CD4-positive, alpha-beta T cell treated with Interleukin-17A for 1 hour (primary cell): ENCODE measurements at places on chromosomes 4 and X.

GRCh38 chr4:23717528-23718248 lies 172.2 kb downstream of the PPARGC1A start:
- no peak for DNase-seq

GRCh38 chrX:31123335-31123734 lies 51.5 kb upstream of the FTHL17 start:
- DNase-seq: no peak

- no peak for DNase-seq
Observed at GRCh38 chrX:118884552-118885138, 61.0 kb downstream of the ZCCHC12 start.

DNA sequence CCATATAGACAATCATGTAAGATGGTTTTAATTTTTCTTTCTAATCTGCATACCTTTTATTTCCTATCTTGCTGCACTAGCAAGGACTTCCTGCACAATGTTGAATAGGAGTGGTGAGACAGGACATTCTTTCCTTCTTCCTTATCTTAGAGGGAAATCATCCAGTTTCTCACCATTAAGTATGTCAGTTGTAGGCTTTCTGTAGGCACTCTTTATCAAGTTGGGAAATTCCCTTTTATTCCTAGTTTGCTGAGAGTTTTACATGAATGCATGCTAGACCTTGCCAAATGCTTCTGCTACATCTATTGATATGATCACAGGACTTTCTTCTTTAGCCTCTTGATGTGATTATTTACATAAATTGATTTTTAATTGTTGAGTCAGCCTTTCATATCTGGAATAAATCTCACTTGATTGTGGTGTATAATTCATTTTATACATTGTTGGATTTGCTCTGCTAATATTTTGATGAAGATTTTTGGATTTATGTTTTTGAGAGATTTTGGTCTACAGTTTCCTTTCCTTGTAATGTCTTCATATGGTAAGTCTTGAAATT lies 23.8 kb downstream of the RNF175 start:
- no peak for DNase-seq

DNA sequence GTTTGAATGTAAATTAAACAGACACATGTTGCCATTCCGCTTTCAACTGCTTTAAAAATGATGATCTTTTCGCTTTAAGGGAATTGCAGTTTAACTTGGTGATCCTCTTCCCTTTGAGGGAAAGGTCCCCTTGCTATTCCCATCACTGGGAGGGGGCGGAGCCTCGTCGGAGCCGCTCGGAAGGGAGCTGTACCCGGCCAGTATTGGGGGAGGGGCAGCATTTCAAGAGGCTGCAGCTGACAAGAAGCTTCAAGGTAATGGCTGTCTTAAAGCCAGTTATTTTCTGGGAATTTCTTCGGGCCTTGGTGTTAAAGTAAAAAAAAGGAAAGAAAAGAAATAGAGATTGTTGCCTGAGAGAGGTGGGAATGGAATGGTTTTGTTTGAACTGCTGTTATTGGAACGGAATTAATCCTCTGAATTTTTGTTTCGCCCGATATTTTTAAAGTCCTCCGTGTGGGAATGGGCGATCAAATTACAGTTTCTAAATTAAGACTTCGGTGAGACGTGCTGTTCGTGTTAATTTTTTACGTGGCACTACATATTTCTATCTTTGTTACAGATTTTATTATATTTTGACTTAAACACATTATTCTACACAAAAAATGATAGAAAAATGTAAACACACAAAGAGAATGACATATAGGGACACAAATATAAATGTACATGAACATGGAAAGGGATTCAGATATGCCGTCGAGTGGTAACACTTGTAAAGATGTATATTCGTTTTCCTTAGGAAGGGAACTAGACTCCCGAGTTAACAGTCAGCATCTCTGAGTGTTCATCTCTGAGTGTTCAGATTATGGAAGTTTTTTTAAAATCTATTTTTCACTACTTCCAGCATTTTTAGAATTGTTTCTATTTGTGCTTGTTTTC lies 9.2 kb downstream of the PWWP3B start:
- no peak for DNase-seq

DNA sequence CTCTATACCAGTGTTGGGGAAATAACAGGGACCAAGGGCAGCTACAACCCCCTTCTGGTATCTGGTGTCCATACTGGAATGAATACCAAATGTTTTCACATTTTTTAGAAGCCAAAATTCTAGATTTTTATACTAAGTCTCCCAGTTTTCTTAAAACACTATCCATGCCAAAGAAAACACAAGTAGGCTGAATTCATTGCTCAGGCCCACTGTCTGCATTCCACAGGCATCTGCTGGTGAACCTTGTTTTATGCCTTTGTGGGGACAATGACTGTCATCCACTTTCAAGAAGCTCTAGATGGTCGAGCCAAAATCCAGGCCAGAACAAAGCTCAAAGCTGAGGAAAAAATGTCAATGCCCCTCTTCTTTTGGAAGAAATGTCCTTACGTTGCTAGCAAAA lies 213.4 kb upstream of the RASGEF1B start:
- no peak for DNase-seq

GRCh38 chr4:183403486-183403885 lies 41.0 kb upstream of the CDKN2AIP start:
- no peak for DNase-seq

DNA sequence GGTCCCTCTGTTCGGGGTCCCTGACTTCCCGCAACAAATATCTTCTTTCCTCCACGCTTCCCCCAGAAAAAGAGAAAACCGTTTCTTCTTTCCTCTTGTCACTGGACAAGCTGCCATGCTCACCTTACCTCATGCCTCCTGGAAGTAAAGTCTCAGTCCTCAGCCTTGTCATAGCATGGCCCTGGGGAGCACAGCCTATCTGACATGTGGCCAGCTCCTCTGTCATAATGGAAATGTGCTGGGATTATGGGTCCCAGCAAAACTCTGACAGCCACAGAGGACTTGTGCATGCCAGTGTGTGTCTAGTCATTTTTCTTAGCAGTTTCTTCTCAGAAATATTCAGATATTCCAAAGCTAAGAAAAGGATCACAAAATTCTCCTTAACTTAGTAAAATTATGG lies 122.4 kb downstream of the AASDH start:
- no peak for DNase-seq

DNA sequence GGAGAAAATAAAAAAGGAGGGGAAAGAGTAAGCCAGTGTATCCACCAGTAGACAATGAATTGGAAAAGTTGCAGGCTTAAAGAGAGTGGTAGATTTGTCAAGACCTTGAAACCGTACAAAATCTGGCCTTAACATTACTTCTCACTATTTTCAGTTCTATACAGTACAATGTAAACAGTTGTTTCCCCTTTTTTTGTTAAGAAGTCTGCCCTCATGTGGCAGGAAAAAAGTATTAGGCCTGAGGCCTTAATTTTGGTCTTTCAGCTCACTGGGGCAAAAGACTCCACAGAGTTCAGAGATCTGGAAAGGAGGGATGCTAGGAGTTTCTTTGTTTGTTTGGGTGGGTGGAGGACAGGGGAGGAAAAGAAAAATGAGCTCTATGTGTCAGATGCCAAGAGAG lies 92.8 kb upstream of the CCDC160 start:
- DNase-seq: peak; percentile 3

- DNase-seq: no peak
Observed at GRCh38 chr4:1627417-1628313, 56.4 kb downstream of the FAM53A start.

- DNase-seq: peak; percentile 47
Observed at GRCh38 chr4:1356181-1356998, 9.4 kb downstream of the UVSSA start.

GRCh38 chr4:7763106-7763505 lies 176.6 kb downstream of the AFAP1 start:
- no peak for DNase-seq

DNA sequence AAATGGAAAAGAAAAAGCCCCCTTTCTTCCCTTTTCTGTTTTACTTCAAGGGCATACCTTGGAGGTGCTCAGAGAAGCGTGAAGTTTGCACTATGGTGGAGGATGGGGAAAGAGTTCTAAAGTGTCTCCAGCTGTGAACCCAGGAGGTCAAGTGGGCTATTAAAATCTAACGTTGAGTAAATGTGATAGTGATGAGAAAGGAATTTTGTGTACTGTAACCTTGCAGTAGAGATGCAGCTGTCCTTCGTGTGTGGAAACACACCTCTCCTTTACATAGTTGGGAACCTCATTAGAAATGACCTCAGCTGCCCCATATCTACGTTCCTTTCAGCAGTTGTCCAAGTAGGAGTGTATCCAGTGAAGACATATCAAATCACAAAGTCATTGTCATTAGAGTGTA lies 26.5 kb downstream of the ADH5 start:
- no peak for DNase-seq

- peak; percentile 9 for DNase-seq
Observed at GRCh38 chr4:26826721-26827120, 33.9 kb upstream of the STIM2 start.

GRCh38 chr4:148090503-148091476 lies 351.4 kb downstream of the NR3C2 start:
- no peak for DNase-seq

GRCh38 chr4:16505726-16506125 lies 279.5 kb upstream of the TAPT1 start:
- DNase-seq: no peak

DNA sequence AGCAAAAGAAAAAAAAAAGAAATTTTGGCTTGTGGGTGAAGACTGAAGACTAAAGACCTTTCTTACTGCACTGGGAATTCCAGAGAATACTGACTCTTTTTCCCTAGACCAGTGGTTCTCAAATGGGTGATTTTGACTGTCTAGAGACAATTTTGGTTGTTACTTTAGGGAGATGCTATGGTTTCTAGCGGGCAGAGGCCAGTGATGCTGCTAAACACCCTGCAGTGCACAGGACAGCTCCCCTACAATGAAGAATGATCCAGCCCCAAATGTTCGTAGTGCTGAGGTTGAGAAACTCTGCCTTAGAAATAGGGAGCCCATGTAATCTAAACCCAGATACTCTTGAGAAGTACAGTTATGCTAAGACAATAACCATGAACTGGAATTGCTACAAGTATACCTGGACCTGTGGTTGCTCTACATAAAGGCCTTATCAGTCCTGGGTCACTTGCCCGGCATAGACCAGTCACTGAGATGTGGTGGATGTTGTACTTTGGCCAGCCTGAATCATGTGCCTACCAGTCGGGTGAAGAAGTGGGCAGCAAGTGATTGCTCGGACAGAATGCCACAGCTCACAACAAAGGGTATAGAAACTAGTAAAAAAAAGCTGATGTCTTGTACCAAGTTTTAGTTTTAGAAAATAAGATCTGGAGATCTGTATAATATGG lies 16.0 kb downstream of the ARHGAP10 start:
- DNase-seq: no peak

- DNase-seq: no peak
Observed at GRCh38 chr4:704198-704891, 1.3 kb upstream of the PCGF3 start.

DNA sequence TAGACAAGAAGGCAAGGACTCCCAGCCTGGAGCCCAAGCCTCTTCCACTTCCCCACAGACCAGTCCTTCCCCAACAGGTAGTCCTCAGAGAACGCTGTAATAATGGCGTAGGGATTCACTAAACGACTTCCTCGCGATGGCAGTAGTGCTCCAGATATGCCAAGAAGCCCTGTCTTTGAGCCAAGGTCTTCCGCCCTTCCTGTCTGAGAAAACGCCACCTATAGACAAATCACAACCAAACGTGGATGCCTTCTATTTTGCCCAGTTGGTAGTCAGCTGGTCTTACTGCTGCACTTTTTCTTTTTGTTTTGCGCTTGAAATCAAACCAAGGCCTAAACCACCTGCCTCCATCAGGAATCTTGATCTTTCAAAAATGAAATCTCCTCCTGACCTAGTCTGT lies 203.3 kb downstream of the OR13H1 start:
- DNase-seq: no peak

- DNase-seq: no peak
Observed at GRCh38 chrX:68203211-68203610, 230.1 kb downstream of the OPHN1 start.

DNA sequence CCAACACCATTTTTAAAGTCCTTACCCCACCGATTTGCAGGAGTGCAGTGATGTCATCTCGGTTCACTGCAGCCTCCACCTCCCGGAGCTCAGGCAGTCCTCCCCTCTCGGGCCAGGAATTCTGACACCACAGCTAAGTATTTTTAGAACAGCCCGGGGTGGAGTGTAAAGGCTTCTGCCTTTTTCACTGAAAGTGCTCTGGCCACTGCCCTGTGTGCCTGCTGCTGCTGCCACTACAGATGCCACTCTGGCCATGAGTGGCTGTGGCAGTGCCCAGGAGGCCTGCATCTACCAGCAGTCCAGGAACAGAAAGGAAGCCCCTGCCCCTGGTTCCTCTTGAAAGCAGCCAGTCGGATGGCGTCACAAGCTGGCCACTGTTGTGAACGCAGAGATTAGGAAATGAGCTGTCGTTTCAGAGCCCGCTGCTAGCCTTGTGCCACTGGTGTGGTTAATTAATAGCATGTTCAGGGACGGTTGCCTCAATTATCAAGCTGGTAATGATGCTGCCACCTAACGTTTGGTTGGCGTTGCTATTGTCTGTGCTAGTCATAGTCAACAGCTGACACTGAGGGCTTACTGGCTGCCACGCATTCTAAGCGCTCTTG lies 23.6 kb upstream of the TBC1D14 start:
- DNase-seq: peak; percentile 42

DNA sequence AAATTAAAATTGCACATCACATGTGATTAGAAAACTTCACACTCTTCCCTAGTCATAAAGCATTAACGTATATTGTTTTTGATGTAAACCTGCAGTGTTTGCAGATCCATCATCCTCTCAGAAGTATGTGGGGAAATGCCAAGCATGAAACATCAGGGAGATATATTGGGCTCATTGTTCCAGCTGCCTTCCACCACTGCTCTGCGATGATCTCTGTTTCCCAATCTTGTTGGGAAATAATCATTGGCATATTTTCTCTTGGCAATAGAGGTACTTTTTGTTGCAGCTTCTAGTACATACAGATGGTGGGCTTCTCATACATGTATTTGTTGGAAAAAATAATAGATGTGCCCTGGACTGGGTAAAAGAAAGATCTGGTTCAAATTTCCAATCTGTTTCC lies 466.3 kb upstream of the HS3ST1 start:
- no peak for DNase-seq

- no peak for DNase-seq
Observed at GRCh38 chrX:50428174-50428573, 42.5 kb downstream of the DGKK start.

GRCh38 chr4:108056418-108056817 lies 66.7 kb downstream of the HADH start:
- no peak for DNase-seq

GRCh38 chr4:56464581-56464980 lies 2.8 kb upstream of the SRP72 start:
- DNase-seq: no peak

DNA sequence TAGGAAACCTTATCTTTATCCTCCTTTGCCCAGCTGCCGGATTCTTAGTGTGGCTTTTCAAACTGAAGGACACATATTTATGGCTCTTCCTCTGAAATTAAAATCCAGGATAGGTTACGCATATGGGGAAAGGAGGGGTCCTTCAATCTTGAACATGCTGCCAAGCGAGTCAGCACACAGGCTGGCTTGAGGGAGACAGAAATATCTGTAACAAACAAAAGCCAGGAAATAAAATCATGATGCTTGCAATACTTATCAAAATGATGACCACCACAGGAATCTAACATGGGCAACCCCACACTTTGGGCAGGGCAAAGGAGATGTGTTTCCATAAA lies 196.4 kb upstream of the LDB2 start:
- DNase-seq: no peak

GRCh38 chr4:156329779-156330178 lies 376.1 kb upstream of the CTSO start:
- peak; percentile 1 for DNase-seq

- no peak for DNase-seq
Observed at GRCh38 chrX:45524296-45524695, 323.6 kb upstream of the DIPK2B start.
